ENCODE measurements at places on chromosomes 12 and 14.

DNA sequence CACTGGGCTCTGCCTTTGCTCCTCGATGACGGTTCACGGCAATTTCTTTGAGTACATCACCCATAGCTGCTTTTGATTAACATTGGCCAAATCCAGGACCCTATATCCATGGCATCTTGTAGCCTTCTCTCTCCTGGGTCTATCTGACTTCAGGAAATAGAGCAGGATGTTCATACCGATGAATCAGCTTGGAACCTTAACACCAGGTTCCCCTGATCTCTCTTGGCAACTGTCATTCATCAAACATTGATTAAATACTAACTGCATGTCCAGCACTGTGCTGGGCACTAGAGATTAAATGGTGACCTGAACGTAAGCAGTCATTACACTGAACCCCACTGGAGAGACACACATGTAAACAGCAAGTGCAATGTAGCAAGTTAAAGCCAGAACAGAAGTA lies 77.0 kb upstream of the MED13L start:
- no peak for DNase-seq

DNA sequence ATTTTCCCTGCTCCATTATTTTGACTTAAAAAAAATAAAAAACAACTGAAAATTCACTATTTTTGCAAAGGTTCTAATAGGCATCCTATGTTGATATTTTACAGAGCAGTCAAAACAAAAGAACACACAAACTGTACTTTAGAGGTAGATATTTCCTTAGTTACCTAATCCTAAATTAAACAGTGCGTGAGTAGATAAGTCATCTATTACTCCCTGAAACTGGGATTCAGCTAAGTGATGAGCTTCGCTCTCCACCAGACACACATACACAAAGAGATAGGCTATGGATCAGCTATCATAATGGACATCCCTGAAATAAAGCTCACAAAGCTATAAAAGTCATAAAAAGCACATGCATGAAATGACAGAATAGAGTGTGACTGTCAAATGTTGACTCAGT lies 398.7 kb downstream of the SOX5 start:
- no peak for DNase-seq

GRCh38 chr12:124805876-124806668 lies 57.6 kb downstream of the SCARB1 start:
- DNase-seq = no peak

DNA sequence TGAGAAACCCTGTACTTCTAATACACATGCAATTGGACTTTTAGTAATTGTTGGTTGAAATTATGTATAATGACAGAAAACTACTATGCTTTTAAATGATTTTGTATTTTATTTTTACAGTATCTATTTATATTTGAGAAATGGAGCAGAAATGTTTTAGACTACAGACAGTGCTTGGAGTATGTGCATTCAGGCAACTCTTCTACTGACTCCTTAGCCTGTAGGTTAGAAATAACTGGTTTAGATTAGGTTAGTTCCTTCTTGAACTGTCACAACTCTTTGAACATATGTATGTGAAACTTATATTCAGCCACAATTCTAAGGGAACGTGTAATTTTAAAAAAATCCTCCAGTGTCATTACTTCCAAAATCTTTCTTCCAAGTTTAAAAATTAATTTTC lies 1.7 kb downstream of the FGFR1OP2 start:
- no peak for DNase-seq

GRCh38 chr14:58848365-58848764 lies 210.6 kb downstream of the DACT1 start:
- DNase-seq = no peak

GRCh38 chr12:49790741-49791555 lies 37.3 kb downstream of the NCKAP5L start:
- no peak for DNase-seq

DNA sequence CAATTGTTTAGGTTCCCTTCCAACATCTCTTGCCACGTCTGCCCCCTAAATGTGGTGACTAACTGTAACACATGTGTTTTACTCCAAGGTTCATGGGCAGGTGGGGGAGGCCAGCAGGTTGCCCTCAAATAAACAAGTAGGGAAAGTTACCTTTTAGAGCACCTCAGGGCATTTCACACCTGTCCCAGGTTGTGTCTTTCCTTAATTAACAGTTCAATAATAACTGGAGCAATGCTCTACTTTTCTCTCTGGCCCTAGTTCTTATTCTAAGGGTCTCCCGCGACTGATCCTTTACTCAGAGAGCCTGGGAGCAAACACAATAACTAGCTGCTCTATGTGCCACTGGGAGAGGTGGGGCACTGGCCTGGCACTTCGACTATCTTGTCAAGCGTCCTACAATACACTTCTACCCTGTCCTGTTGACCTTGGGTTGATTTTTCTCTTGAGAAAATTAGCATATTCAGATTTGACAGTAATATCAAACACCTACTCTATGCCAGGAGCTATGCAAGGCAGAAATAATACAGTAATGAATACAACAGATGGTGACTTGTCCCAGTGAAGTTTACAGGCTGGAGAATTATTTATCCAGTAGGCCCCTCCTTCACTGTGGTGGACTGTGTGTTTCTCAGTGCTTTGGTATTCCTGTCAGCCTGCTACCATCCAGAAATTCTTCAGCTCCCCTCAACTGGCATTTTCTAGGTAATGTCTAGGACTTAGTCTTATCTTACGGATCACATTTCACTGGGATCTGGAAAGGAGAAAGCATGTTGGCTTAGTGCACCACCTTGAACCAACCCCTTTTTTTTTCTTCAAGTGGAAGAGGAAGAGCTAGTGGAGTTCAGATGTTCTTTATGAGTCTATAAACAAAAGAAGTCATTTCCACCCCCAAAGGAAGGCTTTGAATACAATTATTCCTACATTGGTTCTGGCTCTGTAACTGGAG lies 202.6 kb downstream of the CRADD start:
- no peak for DNase-seq

- DNase-seq = no peak
Measured at GRCh38 chr14:87503711-87504110, 489.3 kb downstream of the GALC start.

- no peak for DNase-seq
Measured at GRCh38 chr12:119301379-119301778, 33.1 kb upstream of the CCDC60 start.

DNA sequence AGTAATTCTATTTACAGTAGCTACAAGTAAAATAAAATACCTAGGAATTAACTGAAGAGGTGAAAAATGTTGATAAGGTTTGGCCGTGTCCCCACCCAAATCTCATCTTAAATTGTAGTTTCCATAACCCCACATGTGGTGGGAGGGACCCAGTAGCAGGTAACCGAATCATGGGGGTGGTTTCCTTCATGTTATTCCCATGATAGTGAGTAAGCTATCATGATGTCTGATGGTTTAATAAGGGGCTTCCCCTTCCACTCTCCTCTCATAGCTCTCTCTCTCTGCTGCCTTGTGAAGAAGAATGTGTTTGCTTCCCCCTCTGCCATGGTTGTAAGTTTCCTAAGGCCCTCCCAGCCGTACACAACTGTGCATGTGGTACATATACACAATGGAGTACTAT lies 1170.7 kb downstream of the BCL11B start:
- no peak for DNase-seq

DNA sequence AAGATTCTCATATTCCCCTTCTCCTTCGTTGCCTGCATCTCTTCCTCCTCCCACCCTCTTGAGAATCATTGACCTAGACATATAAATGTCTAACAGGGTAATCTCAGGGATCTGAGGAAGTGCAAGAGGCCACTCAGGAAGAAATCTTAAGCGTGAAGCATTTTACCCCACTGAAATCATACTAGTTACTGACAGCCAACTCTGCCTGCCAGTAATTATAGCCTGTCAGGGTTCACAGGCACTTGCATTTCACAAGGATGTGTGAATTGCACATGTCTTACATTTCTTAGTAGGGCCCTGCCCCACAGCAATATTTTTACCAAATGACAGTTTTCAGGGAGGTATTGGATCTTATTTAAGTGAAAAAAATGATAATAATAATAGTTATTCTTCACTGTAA lies 127.2 kb downstream of the SLC15A5 start:
- no peak for DNase-seq

DNA sequence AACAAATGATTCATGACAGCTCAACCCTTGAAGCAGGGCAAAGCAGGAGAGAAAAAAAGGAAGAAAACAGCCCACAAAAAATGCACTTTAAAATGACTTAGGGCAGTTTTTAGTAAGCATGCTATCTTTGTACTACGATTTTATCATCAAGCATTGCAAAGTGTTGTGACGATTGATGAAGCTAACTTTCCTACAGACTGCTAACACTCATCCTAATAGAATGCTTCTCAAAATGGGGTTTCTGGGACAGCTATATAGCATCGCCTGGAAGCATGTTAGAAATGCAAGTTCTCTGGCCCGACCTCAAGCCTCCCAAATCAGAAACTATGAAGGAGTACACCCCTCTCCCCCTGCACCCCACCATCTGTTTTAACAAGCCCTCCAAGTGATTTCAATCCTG lies 256.4 kb downstream of the SSPN start:
- DNase-seq = no peak

DNA sequence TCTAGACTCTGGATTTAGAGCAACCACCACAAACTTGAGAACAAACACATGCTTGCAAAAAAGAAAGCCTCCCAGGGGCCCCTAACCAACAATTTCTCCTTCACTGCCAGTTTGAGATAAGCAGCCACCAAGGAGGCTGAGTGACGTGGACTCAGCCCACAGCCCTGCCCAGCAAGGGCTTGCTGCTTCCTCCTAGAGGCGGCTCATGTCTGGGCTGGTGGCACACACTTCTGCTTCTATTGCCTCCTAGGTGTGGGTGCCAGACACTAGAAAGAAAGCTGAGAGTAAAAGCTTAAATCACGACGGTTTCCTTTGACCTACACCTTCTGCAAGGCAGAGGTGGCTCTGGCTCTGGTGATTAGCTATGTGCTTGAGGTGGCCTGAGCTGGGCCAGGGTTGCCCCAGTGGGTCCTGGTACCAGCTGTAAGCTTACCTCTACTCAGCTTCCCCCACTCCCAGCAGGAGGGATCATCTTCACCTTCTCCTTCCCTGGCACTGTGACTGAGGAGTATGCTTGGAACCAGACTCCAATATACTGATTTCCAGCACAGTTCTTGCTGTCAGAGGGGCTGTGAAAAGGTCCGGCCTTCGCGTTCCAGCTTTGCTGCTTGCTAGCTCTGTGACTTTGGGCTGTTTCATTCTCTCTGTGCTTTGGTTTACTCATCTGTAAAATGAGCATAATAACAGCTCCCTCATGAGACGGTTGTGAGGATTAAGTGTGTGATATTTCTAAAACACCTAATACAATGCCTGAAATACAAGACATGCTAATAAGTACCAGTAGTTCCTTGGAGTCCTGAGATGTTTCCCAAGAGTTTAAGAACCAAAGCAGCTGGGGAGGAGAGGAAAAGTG lies 89.7 kb upstream of the PARP11 start:
- DNase-seq = no peak

- no peak for DNase-seq
Measured at GRCh38 chr14:33675415-33676130, 275.3 kb downstream of the EGLN3 start.

GRCh38 chr12:93169536-93169935 lies 208.2 kb upstream of the NUDT4 start:
- DNase-seq = no peak

- no peak for DNase-seq
Measured at GRCh38 chr12:47184813-47185212, 105.1 kb upstream of the AMIGO2 start.

- no peak for DNase-seq
Measured at GRCh38 chr14:92389598-92390158, 66.7 kb downstream of the SLC24A4 start.

DNA sequence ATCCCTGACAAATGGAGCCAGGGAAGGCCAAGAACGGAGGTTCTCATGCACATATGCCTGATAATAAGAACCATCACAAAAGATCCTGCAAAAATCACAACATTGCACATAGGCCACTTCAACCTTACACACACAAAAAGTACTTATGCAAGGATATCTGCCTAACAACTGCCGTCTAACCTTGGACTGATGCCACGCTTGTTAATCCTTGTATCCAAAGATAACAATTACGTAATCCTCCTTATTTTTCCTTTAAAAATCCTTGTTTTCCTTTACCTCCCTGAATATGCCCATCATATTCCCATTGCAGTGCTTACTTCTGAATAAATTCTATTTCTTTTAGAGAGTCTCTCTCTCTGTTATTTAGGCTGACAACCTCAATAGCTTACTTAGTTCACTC lies 59.5 kb downstream of the TMEM116 start:
- DNase-seq = no peak

DNA sequence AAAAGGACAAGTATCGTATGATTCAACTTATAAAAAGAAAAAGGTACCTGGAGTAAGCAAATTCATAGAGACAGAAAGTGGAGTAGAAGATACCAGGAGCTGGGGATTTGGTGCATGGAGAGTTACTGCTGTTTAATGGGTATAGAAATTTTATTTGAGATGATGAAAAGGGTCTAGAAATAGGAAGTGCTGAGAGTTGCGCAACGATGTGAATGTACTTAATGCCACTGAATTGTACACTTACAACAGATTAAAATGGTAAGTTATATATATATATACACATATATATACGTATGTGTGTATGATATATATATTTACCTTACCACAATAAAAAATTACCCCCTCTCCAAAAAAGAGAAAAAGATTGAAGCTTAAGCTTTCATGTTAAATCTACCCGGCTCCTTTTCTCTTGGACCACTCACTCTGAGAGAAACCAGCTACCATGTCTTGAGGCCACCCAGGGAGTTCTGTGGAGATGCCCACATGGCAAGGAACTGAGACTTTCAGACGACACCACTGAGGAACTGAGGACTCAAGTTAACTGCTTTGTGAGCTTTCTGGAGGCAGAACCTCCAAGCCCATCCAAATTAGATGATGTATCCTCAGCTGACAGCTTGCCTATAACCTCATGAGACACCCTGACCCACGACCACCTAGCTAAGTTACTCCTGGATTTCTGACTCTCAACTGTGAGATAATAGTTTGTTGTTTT lies 130.0 kb upstream of the BTG1 start:
- no peak for DNase-seq

DNA sequence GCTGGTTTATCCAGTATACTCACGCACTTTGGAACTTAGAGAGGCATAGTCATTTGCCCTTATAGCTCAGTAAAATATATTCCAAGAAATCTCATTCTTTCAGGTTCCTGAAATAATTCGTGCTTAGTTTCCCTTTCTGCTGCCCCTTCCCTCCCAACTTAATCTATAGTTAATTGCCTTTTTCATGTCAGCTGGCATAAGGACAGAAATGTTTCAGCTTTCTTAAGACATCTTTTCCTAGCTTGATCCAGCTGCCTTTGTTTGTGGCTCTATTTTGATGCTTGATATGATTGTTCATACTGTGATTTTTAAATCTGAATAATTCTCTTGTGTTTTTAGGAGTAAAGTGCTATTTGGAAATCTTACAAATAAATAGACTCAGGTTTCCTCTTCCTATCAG lies 120.0 kb upstream of the SEL1L start:
- no peak for DNase-seq

DNA sequence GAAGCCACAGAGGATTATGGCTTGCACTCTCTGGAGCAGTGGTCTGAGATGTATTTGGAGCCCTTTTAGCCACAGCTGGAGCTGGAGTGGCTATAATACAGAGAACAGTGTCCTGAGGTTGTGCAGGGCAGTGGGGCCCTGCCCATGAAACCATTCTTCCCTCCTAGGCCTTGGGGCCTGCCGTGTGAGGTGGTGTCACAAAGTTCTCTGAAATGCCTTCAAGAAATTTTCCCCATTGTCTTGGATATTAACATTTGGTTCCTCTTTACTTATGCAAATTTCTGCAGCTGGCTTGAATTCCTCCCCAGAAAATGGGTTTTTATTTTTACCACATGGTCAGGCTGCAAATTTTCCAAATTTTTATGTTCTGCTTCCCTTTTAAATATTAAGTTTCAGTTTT lies 79.3 kb downstream of the UNC79 start:
- no peak for DNase-seq

All from stimulated activated CD4-positive, alpha-beta T cell treated with anti-CD3 and anti-CD28 coated beads, TNF-alpha, amount 100 ng/mL, for 48 hours (primary cell).